Esophagus squamous epithelium (tissue), 5 donors: ENCODE measurements at places on chromosomes 13 and 19.

GRCh38 chr13:94346261-94347019 is 133.0 kb downstream of the DCT start:
- no peak for DNase-seq

- no peak for DNase-seq
Observed at GRCh38 chr13:50365408-50366391, 350.5 kb downstream of the KCNRG start.

- DNase-seq = no peak
Observed at GRCh38 chr19:18941628-18942354, 774 bp upstream of the HOMER3 start.

DNA sequence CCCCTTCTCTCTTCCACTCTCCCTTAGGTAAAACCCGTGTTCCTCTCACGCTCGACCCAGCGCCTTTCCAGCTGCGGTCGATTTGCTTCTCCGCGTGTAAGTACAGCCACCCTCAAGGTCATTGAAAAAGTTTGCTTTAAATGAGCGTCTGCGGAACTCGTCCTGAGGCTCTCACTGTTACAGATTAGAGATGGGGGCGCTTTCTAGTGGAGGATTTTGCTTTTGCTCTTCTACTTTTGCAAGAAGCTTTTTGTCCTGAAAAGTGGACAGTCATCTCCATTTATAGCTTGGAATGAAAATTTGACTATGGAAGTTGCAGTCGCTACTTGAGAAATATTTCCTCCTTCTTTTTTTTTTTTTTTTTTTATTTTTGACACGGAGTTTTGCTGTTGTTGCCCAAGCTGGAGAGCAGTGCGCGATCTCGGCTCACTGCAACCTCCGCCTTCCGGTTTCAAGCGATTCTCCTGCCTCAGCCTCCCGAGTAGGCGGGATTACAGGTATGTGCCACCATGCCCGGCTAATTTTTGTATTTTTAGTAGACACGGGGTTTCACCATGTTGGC is 595 bp upstream of the RAB20 start:
- no peak for DNase-seq

- no peak for DNase-seq
Observed at GRCh38 chr13:98782654-98783053, 30.2 kb upstream of the SLC15A1 start.

- no peak for DNase-seq
Observed at GRCh38 chr19:51572908-51573307, 1.8 kb downstream of the ZNF175 start.

DNA sequence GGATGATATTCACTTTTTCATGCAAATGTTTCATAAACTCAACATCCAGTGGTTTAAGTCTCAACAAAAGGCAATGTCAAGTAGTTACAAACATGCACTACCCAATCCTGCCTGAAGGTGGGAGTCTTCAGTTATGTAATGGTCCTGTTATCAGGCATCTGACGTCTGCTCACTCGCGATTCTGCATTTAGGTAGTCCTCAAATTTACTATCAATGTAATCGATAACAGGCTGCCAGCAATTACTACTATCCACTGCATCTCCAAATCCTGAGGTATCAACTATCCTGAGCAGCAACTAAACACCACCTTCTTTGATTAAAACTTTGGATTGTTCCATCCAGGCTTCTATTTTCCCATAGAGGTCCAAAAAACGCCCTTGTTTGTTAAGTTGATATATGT is 51.2 kb downstream of the NLRP12 start:
- DNase-seq = no peak
